ENCODE measurements at places on chromosomes 16 and 17. TPM values are rescaled to one million over a fixed set of nuclear protein-coding genes. Genes with fewer than 3 reads are reported as not detected.

The NGFR gene
- total RNA-seq = 9.6 TPM

DNA sequence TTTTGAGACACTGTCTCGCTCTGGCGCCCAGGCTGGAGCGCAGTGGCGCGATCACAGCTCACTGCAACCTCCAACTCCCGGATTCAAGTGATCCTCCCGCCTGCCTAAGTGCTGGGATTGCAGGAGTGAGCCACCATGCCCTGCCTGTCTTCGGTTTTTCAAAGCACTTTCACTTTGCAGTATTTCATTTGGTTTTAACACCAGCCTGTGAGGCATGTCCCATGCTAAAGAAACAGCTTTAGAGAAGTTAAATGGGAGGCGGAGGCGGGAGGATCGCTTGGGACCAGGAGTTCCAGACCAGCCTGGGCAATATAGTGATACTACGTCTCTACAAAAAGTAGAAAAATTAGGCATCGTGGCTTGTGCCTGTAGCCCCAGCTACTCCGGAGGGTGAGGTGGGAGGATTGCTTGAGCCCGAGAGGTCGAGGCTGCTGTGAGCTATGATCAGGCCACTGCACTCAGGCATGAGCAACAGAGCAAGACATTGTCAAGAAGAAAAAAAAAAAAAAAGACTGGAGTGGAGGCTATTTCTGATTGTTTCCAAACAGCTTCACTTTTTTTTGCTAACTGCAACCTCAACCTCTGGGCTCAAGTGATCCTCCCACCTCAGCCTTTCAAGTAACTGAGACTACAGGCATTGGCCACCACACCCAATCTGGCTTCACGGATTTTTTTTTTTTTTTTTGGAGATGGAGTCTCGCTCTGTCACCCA, 1.3 kb downstream of the METTL23 start:
- no peak for DNase-seq

GRCh38 chr17:1554751-1555540, 7.6 kb downstream of the PITPNA start:
- DNase-seq = no peak

DNA sequence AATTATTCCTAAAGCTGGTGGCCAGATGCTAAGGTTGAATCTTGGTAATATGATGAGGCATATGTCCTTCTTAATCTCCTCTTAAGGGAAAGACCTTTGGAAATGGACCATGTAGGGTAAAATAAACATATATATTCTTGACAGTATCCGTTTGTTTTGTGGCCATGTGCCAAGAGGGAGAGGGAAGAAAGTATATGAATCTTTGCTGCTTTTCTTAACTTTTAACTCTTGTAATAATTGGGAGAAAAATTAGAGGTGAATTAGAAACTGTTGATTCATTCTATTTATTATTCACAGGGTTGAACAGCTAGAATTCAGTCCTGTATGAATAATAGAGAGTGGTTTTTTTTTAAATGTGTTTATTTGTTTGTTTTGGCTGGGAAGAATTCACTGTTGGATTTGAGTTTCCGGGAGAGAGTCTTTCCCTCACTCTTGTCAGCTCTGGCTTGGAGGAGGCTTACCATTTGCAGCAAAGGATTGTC, 31.6 kb downstream of the AATF start:
- DNase-seq = no peak
